ENCODE measurements at places on chromosomes 1 and 21.

- DNase-seq, result no peak
Observed at GRCh38 chr1:210624722-210625121, 296.0 kb downstream of the HHAT start.

DNA sequence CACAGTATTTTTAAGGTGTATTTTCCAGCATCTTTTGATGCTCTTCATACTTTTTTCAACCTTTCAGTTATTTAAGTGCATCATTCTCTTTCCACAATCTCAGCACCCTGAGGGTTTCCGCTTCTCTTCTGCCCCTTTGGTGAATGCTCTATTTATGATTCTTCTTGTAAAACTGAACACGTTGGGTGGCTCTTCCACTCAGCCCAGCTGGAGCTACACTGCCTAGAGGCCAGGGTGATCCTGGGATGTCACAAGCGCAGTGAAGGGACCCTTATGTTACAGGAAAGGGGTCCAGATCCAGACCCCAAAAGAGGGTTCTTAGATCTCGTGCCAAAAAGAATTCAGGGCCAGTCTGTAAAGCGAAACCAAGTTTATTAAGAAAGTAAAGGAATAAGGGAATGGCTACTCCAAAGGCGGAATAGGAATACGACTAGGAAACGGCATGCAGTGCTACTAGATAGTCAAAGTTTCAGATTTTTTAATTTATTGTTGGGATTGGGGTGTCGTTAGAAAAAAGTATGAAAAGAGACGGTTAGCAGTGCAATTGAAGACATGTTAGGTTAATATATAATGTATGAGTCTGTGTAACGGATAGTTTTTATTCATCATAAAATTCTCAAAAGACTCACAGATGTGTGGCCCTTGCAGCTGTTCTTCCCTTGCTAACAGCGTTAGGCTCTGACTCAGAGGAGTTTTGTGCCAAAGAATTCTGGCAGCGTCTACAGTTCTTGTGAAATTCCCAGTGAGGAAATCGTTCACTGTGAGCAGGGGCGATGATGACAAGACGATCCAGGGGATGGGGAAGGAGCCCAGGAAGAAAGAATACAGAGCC is 14.4 kb upstream of the ERVH48-1 start:
- DNase-seq, result no peak

DNA sequence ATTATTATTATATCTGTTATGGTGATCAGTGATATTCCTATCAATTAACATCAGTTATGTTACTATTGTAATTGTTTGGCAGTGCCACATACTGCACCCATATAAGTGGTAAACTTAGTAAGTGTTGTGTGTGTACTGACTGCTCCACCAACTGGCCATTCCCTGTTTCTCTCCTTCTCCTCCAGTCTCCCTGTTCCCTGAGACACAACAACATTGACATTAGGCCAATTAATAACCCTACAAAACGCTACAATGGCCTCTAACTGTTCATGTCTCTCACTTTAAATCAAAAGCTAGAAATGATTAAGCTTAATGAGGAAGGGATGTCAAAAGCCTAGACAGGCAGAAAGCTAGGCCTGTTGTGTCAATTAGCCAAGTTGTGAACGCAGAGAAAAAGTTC is 6.6 kb upstream of the THRAP3 start:
- DNase-seq, result no peak

DNA sequence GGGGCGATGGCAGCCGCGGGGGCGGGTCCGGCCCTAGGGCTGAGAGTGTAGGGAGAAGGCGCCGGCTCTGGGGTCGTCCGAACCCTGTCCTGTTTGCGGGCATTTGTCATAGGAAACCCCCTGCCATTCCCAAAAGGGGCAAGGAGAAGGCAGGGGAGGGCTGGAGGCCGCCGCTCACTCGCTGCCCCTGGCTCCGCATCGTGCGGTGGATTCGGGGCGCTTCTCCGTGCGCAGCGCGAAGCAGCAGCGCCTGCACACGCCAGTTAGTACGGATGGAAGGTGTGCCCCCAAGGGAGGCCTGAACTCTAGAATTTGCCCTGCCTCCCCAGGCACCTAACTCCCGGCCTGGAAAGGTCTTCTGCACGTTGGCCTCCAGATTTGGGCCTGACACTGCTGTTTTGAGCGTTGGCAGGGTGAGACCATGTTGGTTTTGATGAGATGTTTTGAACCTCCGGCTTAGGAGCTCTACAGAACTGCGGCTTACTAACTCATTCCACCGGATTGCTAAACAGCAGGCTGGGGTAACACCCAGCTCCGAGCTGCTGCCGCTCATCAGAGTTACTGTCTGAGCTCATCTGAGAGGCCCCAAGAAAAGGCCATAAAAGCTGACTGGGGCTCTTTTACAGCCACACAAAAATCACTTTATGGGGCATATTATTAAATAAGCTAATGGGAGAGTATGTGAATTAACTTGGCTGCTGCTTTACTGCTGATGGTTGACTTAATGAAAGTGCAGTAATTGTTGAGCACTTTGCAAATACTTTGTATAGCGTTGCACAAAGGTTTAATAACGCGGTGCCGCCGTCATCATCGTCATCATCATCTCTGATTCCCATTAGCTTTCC is 987 bp downstream of the GPR137B start:
- DNase-seq, result no peak

- DNase-seq, result no peak
Observed at GRCh38 chr1:20081353-20081810, 11.4 kb downstream of the PLA2G5 start.

GRCh38 chr1:201374364-201374763 is 3.1 kb downstream of the TNNT2 start:
- DNase-seq, result no peak

- no peak for DNase-seq
Observed at GRCh38 chr1:206892351-206892984, 4.8 kb upstream of the IL24 start.

DNA sequence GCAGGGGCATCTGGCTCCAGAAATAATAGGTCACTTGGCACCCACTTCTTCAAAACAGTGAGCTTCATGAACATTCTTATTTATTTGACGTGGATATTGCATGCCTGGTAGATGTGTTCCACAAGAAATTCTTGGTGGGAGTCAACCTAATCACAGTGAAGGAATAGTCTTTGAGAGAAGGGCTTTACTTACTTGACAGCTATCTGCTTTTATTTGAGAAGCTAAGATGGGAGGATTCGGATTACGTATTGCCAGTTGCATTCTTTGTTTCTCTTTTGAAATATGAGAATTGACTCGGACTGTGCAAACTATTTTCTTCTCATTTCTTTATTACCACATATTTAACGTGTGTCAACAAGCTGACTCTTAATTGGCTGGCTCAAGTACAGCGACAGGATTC is 117.2 kb downstream of the FASLG start:
- no peak for DNase-seq

DNA sequence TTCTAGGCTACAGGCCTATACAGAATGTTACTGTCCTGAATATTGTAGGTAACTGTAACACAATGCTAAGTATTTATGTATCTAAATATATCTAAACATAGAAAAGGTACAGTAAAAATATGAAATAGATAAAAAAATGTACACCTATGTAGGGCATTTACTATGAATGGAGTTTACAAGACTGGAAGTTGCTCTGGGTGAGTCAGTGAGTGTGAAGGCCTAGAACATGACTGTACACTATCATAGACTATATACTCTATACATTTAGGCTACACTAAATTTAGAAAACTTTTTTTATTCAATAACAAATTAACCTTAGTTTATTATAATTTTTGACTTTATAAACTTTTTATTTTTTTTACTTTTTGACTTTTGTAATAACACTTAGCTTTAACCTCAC is 136.9 kb downstream of the DUSP10 start:
- DNase-seq, result no peak

DNA sequence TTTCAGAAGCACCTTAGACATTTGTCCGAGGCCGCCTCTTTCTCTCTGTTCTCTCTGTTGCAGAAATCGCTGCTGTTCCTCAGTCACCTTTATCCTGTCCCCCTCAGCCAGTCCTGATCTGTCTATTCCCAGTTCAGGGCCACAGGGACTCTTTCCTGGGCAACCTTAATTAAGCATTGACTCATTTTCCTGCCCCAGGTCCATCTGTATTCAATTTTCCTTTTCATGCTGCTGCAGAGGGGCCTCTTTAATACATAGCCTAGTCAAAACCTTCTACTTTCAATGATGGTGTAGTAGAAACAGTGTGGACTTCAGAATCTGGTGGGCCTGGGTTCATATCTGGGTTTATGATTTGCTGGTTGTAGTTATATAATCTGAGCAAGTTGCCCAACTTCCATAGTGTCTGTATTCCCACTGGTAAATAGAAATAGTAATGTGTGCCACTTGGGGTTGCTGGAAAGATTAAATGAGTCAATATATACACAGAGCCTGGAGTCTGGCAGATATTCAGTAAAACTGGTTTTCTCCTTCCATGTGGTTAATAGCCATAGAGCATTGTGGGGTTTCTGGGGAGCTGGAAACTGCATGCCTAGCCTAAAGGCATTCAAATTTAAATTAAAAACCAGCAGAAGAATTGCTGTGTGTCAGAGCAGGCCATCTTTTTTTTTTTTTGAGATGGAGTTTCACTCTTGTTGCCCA is 4.5 kb downstream of the TRAF5 start:
- no peak for DNase-seq

DNA sequence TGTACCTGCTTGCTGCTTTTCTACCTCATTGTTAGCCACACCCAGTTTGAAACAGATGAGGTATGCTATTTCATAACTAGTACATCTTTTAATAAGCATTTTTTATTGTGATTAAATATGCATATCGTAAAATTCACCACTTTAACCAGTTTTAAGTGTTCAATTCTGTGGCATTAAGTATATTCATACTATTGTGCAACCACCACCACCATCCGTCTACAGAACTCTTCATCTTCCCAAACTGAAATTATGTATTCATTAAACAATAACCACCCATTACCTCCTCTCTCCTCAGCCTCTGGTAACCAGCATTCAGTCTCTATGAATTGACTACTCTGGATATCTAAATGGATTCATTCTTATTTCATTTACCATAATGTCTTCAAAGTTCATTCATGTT is 20.1 kb downstream of the DR1 start:
- DNase-seq, result no peak

DNA sequence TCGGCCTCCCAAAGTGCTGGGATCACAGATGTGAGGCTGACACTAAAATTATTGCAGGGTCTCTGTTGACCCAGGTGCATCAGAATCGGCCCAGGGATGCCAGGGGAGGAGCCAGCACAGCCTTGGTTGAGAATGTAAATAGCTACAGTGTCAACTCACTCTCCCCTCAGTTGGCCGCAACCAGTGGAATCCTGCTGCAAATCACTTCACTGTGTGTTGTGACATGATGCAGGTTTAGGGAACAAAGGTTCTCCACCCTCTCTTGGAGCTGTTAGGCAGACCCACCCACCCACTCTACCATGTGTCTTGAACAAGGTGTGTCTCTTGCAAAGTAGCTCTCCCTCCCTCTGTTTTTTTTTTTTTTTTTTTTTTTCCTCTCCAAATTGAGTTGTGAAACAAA is 60.5 kb upstream of the SOD1 start:
- no peak for DNase-seq

GRCh38 chr1:95467036-95467435 is 233.0 kb downstream of the RWDD3 start:
- no peak for DNase-seq

DNA sequence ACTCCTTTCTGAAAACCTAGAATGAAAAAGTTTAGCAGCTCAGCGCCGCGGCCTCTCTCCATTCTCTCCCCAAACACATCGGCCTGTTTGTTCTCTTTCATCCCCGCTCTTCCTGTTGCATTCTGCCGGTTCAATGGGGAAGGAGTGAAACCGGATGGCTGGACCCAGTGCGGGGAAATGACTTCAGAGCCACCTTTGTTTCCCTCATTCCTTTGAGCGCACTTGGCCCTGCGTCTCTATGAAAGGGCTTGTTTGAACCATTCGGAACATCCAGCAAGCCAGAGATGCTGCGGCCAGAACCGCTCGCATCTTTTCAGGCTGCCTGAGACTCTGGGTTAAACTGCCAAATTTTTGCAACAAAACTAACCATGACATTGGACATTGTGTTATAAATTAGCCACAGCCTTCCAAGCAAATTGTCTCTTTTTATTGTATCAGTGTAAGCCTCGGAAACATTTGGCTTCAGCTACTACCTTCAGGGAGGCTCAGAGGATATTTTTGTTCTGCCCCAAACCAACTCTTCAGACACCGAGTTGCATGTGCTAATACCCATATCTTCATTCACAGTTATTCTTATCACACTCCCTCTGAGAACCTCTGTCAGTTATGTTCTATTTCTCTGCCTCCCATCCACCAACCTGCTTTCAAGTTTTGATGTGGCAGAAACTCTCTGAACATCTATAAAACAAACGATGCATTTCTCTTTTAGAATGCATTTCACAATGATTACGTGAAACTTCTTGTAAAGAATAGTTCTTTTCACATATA is 5.1 kb upstream of the OLIG1 start:
- DNase-seq, result no peak

GRCh38 chr21:26732432-26733221 is 112.6 kb downstream of the ADAMTS1 start:
- DNase-seq, result no peak

DNA sequence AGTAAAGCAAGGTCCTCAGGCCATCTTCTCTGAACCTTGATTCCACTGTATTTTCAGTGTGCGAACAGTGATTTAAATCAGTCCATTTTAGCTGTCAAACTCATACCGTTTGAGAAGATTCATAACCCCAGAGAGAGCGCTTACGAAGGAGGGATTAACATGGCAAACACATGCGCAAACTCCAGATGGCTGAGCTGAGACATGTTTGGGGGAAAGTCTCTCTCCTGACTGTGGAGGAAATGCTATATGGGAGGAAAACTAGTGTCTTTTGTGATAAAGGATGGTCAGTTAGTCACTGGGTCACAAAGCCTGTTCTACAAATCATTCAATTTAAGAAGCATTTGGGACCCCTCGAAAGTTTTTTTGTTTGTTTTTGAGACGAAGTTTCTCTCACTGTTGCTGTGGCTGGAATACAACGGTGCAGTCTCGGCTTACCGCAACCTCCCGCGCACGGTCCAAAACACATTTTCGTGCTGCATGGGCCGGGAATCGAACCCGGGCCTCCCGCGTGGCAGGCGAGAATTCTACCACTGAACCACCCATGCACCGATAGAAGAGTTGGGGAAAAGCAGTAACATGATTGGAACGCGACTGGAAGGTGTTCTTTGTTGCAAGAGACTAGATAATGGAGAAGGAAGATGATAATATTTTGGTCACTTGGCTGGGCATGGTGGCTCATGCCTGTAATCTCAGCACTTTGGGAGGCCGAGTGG is 58.4 kb upstream of the CXADR start:
- no peak for DNase-seq

DNA sequence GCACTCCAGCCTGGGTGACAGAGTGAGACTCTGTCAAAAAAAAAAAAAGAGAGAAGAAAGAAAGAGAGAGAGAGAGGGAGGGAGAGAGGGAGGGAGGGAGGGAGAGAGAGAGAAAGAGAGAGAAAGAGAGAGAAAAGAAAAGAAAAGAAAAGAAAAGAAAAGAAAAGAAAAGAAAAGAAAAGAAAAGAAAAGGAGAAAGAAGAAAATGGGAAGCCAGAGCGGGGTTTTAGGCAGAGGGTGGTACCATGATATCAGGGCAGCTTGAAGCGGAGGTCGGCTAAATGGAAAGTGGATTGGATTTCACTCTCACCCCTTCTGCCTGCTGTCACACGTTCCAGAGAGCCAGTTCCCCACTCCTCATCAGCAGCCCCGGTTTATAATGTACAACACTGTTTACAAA is 1.9 kb downstream of the TMCO4 start:
- DNase-seq, result no peak
